Ovary (tissue), 10 donors: ENCODE measurements at places on chromosomes 11 and 22. TPM values are rescaled to one million over a fixed set of nuclear protein-coding genes. Genes with fewer than 3 reads are reported as not detected.

- peaks cover 3% of the 10 kb centered on the region for H3K4me1 ChIP-seq
- no peak overlapping the region for H3K27ac ChIP-seq
- no peaks in the 10 kb centered on the region for H3K27me3 ChIP-seq
Measured at GRCh38 chr22:46428602-46429324, 93.2 kb downstream of the TRMU start.

DNA sequence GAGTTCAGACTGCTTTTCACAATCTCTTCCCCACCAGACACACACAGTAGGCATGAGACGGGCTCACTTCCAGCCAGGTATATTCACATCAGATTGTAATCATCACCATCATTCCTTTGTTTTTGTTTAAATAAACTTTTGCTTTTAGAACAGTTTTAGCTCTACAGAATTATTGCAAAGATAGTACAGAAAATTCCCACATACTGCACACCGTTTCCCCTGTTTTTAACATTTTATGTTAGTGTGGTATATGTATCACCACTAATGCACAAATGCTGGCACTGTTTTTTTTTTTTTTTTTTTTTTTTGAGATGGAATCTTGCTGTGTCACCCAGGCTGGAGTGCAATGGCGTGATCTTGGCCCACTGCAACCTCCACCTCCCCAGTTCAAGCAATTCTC, 83.3 kb upstream of the ANO1 start:
- no peaks in the 10 kb centered on the region for H3K27me3 ChIP-seq
- no peaks in the 10 kb centered on the region for H3K4me1 ChIP-seq
- H3K27ac ChIP-seq: no peak overlapping the region

GRCh38 chr22:39896313-39896996, 2.9 kb upstream of the ENTHD1 start:
- H3K4me1 ChIP-seq: no peaks in the 10 kb centered on the region
- H3K36me3 ChIP-seq: no peaks in the 10 kb centered on the region
- no peak overlapping the region for H3K27ac ChIP-seq
- no peak for DNase-seq

- no peaks in the 10 kb centered on the region for H3K36me3 ChIP-seq
- no peak overlapping the region for H3K4me3 ChIP-seq
- no peak for DNase-seq
Measured at GRCh38 chr11:14345668-14346067, 13.3 kb downstream of the RRAS2 start.

C22orf31 gene
- total RNA-seq: 0.75 TPM

OR2D2 gene
- total RNA-seq: not detected

OR52H1 gene
- total RNA-seq: 1.4 TPM

C11orf42 gene
- total RNA-seq: not detected
